Cerebellar nuclear complex (tissue), 1 donor: ENCODE measurements at places on chromosomes 13 and 19.

DNA sequence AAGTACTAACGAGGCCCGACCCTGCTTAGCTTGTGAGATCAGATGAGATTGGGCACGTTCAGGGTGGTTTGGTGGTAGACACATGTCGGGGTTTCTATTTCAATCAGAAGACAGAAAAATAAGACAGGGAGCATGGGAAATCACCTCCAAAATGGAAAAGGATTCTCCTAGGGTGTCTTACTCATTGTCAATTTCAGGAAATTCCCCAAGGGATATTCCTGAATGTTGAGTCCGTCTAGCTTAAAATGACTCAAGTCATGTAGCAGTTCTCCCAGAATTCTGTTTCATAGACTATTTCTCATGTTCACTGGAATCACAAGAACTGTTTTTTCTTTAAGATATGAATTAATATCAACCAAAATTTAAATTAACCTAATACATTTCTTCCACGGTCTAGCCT, 380.1 kb downstream of the EFNB2 start:
- no peak for DNase-seq

DNA sequence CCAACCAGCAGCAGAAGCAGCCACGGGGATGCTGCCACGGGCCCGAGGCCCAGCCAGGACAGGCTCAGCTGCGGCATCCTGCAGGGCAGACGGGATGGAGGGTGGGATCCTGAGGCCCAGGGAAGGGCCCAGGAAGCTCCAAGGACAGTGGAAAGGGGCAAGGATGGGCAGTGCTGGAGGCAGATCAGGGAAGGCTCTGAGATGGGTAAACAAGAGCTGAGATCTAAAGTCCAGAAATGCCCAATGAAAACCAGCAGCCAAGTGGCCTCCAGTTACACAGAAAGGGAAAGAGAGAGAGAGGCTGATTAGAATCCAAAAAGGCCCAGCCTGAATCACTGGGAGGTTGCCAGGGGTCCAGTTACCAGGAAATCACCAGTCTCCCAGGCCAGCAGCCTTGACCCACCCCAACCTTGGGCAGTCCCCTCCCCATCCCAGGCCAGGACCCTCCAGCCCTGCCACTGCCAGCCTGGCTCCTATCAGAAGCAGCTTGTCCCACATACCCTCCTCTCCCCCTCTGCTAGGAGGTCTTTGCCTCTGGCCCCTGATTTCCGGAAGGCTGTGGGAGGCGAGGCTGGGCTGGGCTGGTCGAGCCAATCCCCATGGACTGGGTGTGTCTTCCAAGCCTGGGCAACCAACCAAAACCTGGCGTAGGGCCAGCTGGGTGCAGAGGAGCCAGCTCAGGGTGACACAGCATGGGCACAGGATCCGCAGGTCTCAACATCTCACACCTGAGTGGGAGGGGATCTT, at the start of gene CYP4F11:
CYP4F11 (minus strand) TSS at position 198 of the 747 bp plus-strand sequence; CDS start at position 77, 121 bp downstream.
- no peak for DNase-seq

DNA sequence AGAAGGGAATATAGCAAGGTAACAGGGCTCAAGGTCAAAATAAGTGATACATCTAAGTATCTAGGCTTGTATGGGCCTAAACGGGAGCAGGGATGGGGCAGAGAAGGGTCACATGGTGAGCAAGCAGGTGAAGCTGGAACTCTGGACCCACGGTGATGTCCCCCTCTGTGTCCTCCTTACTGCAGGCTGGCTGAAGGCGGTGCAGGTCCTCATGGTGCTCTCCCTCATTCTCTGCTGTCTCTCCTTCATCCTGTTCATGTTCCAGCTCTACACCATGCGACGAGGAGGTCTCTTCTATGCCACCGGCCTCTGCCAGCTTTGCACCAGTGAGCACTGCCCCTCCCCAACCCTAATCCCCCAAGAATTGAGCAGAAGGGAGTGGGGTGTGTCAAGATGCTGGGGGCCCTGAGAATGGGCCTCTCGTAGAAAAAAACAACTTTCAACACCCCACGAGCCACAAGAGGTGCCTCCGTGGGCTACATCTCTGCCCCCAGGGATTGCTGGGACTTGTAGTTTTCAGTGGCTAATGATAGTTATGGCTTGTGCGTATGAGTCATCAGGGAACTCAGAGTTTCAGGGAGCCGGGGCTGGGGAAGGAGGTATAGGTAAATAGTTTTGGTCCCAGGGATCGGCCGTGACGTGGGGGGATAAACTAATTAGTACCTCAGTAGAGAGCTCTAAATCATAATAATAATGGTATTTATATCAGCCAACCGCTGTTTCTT, 4.0 kb downstream of the EMP3 start:
- DNase-seq = no peak

DNA sequence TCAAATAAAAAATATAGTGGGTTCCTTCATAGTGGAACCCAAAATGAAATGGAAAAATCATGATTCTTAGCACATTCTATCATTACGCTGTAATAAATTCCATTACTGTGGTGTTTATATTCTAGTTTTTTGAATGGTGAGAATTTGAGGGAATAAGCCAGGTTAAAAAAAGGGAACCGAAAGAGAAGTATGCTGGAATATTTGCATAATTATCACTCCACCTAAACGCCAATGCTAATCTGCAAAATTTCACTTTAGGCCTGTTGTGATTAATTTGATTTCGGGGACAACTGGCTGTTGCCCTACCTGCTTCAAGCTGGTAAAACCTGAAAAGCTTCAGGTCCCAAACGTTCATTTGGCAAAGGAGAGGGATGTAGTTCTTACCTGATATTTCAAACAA, 32.1 kb upstream of the SCEL start:
- DNase-seq = no peak

GRCh38 chr13:41054919-41055619, 6.2 kb upstream of the WBP4 start:
- DNase-seq = no peak

- DNase-seq = no peak
Measured at GRCh38 chr13:67554746-67555452, 324.8 kb upstream of the PCDH9 start.

DNA sequence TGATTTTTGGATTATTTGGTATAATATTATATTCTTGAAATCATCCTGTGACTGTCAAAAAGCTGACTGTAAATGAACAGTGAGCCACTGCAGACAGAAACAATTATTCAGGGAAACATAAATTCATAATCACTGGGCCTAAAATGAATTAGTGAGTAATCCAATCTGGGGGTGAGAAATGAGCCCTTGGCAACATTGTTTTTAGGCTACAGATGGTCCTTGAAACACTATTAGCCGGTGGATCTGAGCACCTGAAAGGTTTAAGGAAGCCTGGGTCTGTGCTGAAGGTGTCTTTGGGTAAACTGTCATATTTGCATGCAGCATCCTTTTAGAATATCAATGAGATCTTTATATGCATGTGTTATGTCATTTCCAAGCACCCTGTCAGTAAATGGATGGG, 290.7 kb downstream of the ATP8A2 start:
- DNase-seq = no peak

DNA sequence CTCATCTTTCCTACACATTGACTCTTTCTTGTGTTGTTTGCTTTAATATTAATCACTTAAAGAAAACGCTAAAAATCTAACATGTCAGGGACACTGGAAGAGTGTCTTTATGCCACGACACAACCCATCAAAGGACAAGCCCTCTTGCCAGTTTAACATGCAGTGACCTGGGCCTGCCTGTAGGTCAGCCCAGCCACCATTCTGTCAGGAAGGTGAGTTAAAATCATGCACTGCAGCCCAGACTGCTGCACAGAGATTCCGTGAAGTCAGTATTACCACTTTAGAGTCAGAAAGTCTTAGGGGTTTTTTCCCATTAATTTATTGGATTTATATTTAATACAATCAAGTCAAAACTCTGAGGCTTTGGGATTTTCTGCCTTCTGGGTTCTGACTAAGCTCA, 58.0 kb downstream of the TNFRSF19 start:
- DNase-seq = no peak

GRCh38 chr13:103358255-103358932, 292.2 kb upstream of the SLC10A2 start:
- DNase-seq = no peak

- DNase-seq = no peak
Measured at GRCh38 chr19:40717325-40717879, 490 bp downstream of the ITPKC start.

DNA sequence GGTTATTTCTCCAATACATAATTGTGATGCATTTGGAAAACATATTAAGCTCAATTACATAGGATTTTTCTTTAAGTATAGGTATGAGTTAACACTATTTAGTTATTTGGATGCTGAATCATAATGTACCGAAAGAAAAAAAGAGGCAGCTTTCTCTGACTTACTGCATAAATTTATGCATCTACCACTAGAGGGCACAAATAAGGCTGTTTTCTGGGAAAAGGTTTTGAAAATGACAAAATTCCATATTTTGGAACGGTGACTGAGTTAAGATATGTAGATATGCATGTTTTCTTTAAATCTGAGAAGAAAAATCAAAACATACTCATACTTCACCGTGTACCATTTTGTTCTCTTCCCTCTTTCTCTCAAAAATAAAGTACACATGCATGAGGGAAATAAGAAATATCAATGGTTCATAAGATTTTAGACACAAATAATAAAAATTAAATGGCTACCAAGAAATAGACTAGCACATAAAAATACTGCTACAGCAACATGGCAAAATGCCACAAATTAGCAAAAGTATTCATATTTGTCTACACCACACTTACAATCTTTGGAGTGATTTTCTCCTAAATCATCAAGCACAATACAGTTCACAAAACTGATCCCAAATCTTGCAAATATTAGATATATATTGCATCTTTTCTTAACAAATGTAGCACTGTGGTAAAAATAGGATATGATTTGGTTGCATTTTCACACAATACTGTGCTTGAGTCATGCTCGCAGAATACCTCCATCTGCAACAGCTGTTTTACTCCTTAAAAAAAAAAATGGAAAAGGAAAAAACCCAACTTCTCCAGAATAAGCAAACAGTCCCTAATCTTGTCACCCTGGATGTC, 260.0 kb downstream of the FGF14 start:
- no peak for DNase-seq

- no peak for DNase-seq
Measured at GRCh38 chr13:113052206-113052605, 53.4 kb upstream of the F7 start.

- DNase-seq = no peak
Measured at GRCh38 chr19:44010468-44010867, 7.7 kb downstream of the ZNF230 start.

DNA sequence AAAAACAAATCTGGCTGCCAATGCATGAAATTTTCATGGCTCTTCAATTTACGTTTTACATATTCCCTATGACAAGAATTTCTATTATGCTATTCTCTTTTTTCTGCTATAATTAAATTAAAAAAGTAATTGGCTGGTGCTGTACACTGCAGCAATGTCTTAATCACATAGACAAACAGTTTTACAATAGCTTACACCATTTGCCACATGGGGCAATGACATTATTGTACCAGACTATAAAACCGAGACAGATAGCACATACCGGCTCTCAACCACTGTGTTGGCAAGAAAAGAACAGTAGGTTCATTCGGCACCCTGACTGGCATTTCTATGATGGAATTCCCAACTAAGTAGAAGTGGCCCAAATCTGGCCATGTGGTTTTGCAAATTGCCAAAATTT, 67.7 kb downstream of the DACH1 start:
- DNase-seq = no peak

- no peak for DNase-seq
Measured at GRCh38 chr19:3234800-3235199, 10.3 kb downstream of the CELF5 start.

DNA sequence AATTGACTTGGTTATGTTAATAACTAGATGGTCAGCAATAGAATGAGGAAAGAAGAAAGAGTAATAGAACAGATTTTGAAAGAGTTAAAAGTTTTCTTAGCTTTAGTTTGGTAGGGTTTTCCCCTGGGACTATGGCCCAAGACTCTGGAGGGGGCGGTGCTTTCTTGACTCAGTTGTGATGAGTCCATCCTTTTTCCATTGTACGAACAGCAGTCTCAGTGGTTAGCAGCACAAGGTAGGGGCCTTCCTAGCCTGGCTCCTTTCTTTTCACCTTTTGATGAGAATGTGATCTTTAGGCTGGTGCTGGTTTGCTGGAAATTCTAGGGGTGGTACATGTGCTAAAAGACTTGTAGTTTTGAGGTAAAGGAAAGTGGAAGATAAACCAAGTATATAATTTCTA, 38.8 kb downstream of the ZNF506 start:
- DNase-seq = no peak
